ENCODE measurements at places on chromosomes 13 and 19.

- no peak for DNase-seq
Observed at GRCh38 chr19:55812449-55812848, 19.4 kb downstream of the NLRP11 start.

- DNase-seq: no peak
Observed at GRCh38 chr13:25575562-25575961, 203.8 kb downstream of the ATP8A2 start.

GRCh38 chr19:51323481-51324166, 12.2 kb downstream of the IGLON5 start:
- no peak for DNase-seq

- no peak for DNase-seq
Observed at GRCh38 chr13:107563099-107563925, 652.0 kb downstream of the LIG4 start.

GRCh38 chr19:43406297-43406696, 8.4 kb upstream of the TEX101 start:
- DNase-seq: no peak

DNA sequence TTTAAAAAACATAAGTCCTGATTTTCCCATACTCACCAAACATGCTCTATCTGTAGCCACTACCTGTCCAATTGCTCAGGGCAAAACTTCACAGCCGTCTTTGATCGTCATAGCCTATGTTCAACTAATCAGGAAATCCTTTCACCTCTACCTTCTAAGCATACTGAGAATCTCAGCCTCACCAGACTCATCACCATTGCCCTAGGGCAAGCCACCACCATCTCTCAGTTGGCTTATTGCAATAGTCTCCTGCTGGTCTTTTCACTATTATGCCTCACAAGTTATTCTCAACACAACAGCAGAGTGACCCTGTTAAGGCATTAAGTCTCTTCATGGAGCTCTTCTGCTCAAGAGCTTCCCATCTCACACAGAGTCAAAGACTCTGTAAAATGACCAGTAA, 260.4 kb upstream of the MAB21L1 start:
- no peak for DNase-seq

DNA sequence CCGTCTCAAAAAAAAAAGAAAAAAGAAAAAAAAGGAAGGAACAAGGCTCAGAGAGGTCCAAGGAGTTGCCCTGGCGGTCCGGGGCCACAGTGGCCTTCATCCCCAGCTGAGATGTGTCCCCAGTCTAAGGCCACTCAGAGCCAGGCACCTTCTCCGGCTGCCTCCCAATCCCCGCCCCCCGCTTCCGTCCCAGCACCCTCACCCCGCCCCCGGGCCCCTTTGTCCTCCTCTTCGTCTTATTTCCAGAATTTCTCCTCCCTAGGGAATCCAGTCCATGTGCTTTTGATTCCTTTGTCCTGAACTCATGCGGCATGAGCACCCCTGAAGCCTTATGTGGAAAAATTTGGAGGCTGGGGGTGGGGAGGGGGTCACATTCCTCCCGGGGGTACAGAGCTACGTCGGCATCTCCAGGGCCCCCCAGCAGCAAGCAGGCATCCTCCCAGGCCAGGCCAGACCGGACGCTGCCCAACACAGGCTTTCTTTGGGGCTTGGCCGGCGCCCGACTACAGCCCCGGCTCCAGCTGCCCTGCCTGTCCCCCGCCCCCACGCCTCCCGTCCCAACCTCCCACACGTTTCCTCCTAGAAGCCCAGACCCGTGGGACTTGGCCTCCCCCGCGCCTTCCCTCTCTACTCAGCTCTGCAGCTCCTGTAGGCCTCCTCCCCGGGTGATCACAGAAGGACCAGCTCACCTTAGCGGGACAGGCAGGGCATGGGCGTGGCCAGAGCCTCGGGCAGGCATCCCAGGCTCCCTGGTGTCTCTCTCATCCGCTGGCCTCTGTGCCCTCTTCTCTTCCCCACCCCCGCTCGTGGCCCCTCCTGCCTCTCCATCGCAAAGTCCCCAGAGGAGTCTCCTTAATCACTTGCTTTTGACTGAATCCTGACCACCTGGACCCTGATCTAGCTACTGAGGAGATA, 17.8 kb upstream of the ADGRE5 start:
- DNase-seq: no peak

DNA sequence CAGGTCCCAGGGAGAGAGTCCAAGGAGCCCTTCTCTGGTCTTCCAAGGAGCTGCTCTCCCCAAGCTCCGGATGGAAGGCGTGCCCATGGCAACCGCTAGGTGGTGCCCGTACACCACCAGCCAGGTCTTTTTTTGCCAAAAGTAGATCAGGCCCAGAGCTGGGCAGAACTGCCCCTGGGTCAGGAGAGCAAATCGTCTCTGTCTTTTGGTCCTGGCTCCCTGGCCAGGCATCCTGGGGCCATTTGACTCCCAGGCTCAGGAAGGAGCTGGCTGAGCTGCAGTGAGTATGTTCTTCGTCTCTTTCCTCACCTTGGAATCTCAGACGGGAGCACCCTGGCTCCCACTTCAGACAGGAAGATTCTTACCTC, 24.6 kb upstream of the BCL3 start:
- no peak for DNase-seq

GRCh38 chr19:40556953-40557530, 19.6 kb upstream of the SHKBP1 start:
- no peak for DNase-seq

GRCh38 chr13:99376132-99376531, 68.9 kb upstream of the GPR183 start:
- no peak for DNase-seq

- peak; percentile 15 for DNase-seq
Observed at GRCh38 chr13:109743706-109744453, 42.5 kb downstream of the IRS2 start.

DNA sequence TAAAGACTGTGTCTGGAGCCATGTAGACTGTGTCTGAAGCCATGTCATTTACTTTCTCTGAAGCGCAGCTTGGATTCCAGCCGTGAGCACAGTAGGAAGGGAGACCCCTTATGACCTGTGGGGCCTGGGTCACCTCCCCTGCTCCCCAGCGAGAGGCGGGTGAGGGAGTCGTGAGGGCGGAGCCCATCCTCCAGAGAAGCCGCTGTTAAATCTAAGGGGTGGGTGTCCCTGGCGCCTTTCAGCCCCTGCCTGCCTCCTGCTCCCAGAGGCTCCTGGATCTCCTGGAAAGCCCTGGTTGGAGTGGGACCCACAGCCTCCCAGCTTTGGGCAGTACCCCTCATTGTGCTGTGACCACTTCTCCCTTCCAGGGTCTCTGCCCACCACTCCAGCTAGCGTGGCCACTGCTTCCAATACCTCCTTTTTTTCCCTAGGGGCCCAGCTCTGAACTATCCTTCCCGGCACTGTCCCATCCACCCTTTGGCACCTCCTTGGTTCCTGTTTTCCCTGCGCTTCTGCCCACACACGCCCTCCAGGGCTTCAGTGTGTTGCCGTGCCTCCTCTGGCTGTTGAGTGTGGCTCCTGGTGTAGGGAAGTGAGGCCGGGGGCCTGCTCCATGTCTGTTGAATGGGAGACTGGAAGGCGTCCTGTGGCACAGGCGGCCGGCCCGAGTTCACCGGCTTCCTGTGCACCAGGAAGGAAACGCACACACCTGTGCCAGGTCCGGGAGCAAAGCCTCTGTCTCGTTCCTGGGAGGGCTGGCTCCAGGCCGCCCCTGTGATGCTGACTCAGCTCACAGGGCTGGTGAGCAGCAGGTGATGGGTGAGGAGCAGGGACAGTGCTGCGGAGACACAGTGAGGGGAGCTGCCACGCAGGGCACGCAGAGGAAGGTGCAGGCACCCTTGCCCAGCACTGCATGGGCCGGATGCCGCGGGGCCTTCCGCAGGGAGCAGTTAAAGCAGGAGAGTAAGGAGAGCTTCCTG, 29.4 kb downstream of the ATP4B start:
- DNase-seq: no peak

GRCh38 chr13:93529961-93530360, 303.4 kb downstream of the GPC6 start:
- DNase-seq: no peak

- no peak for DNase-seq
Observed at GRCh38 chr19:54030895-54031586, 32.7 kb downstream of the VSTM1 start.

GRCh38 chr19:2138061-2138728, 13.2 kb downstream of the AP3D1 start:
- DNase-seq: no peak

- DNase-seq: no peak
Observed at GRCh38 chr13:102960959-102961358, 105.3 kb downstream of the SLC10A2 start.

DNA sequence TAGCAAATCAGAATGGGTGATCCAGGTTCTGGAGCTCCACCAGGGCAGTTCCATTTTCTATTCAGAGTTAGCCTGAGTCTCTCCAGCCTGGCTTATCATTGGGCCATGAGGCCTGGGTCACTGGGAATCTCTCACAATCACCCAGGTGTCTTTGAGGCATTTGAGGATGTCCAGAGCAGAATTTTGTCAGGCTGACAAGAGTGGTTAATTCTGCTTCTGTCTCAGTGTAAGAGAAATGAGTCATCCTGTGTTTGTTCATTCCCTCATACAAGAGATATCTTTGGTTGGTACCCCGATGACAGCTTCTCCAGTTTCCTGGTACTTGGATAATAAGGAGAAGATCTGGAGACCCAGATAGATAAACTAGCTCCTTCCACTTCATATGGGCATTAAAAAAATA, 10.4 kb downstream of the ZNF93 start:
- no peak for DNase-seq

DNA sequence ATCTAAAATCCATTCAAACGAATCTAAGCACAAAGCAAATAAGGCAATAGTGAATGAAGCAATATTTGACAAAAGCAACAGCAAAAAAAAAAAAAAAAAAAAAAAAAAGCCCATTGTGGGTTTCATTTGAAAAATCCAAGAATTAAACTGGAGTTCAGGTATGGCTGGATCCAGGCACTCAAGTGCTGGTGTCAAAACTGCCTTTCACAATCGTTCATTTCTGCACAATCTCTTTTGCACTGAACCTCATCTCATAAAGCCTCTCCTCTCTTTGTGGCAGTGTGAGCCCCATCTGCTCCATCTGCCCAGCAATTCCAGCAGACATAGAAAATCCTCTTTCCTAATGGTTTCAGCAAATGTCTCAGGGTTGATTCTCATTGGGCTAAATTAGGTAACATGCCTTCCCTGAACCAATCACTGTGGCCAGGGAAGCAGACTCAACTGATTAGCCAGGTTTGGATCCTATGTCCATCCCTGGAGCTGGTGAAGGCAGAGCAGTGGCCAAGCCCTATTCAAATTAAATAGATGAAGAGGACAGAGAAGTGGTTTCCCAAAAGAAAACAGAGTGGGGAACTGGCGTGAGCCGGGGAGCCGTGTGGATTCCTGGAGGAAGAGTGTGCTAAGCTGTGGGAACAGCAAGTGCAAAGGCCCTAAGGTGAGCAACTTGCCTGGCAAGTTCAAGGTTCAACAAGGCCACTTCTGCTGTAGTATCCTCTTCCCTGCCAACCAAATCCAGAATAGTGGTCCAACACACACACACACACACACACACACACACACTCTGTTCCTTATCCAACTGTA, 1.2 kb upstream of the HIF3A start:
- no peak for DNase-seq

DNA sequence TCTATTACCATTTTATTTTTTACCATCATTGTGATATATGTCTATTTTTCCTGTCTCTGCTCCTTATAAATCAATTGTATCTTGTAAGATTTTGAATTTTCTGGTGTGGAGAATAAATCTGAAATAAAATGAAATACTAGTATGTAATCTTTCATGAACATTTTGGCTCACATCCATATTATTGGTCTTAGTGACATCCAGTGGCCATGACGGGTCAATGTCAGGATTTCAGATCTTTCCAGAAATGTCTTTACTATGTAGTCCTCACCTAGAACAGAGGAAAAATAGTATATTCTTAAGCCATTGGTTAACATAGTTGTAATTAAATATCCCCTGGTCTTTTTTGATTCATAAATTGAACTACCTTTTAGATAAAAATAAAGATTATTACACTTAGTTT, 109.8 kb upstream of the GPC6 start:
- no peak for DNase-seq

DNA sequence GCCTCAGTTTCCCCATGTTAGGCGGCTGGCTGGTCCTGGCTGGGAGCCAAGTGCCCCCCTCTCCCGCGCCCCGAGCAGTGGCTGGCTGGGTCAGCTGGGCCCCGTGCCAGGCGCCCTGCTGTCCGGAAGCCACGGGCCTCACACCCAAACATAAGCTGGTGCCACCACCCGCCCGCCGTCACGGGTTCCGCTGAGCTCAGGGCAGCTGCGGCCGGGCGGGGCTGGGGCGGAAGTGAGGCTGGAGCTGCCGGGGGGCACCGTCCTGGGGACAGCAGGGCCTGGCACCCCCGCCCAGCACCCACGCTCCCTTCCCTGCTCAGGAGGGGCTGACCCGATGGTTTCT, 19.3 kb downstream of the HCN2 start:
- DNase-seq: no peak

- DNase-seq: no peak
Observed at GRCh38 chr13:41941174-41941573, 19.7 kb downstream of the VWA8 start.

DNA sequence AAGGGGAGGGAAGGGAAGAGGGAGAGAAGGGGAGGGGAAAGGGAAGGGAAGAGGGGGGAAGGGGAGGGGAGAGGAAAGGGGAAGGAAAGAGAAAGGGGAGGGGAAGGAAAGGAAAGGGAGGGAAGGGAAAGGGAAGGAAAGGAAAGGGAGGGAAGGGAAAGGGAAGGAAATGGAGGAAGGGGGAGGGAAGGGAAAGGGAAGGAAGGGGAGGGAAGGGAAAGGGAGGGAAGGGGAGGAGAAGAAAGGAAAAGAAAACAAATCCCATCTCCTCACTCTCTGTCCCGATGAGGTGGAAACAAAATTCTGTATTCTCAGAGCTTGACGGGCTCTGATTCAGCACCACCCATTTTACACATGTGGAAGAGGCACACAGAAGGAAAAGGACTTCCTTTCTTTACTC, 51.4 kb upstream of the SIN3B start:
- no peak for DNase-seq

GRCh38 chr13:21330126-21330861, 128.8 kb downstream of the ZDHHC20 start:
- DNase-seq: no peak

- no peak for DNase-seq
Observed at GRCh38 chr19:3146677-3147100, 10.9 kb downstream of the GNA15 start.

Data from NCI-H1417 treated with DMSO at 0.1 percent for 48 hours (cell line).